ENCODE measurements at places on chromosomes 11 and 22. TPM values are rescaled to one million over a fixed set of nuclear protein-coding genes. Genes with fewer than 3 reads are reported as not detected.

Gene DAGLA
- 0.18 TPM for total RNA-seq

Gene FIBIN
- total RNA-seq: 0.21 TPM

Gene IL10RA
- not detected for total RNA-seq

Gene OR51B2
- not detected for total RNA-seq

Gene SUSD2
- total RNA-seq: 0.03 TPM

Gene FOLH1
- total RNA-seq: 0.68 TPM

Gene MMP12
- not detected for total RNA-seq

Gene CCDC116
- total RNA-seq: 0.07 TPM

Gene AIFM3
- total RNA-seq: 1.5 TPM

Gene DPP3
- 73.3 TPM for total RNA-seq

Gene PLET1
- total RNA-seq: not detected

Gene GRAP2
- not detected for total RNA-seq

Gene CASP12
- not detected for total RNA-seq

Gene SLC22A12
- not detected for total RNA-seq

Gene ACR
- not detected for total RNA-seq

Gene RASGRP2
- 0.14 TPM for total RNA-seq

Gene EIF4G2
- total RNA-seq: 659 TPM

Gene RAB36
- 3.2 TPM for total RNA-seq

Gene CRYBB2
- total RNA-seq: not detected

Gene NXPE2
- total RNA-seq: not detected

Gene MPZL3
- total RNA-seq: 9.8 TPM

Gene DBX1
- not detected for total RNA-seq

Gene ISX
- not detected for total RNA-seq

Gene DENND5A
- total RNA-seq: 37.6 TPM

Gene FXYD6
- not detected for total RNA-seq

Gene PTPN5
- total RNA-seq: not detected

Gene PIH1D2
- total RNA-seq: 2.4 TPM

Gene AQP11
- 0.18 TPM for total RNA-seq

Gene KRTAP5-8
- not detected for total RNA-seq

Gene TEF
- total RNA-seq: 7.5 TPM

Data from foreskin keratinocyte (primary cell).